CD4-positive, alpha-beta T cell treated with Interleukin-4 for 4 hours (primary cell): ENCODE measurements at places on chromosomes 6 and 20.

- DNase-seq: no peak
Observed at GRCh38 chr6:113713665-113714064, 143.5 kb upstream of the MARCKS start.

DNA sequence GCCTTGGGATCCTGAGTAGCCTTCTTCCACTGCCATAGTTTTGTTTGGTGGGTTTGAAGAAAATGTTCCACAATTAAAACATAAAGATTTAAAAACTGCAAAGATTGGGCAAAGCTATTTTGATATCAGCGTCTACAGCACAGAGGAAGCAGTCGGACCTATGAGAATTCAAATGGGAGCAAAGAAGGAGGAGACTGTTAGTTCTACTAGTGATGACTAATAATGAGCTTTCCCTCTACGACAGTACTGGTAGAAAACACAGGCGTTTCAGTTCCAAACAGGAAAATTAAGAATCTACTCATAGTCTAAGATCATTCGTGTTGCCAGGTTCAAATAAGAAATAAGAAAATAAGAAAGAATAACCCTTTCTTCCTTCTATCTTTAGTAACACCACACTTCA, 121.2 kb downstream of the INSM1 start:
- no peak for DNase-seq

- DNase-seq: peak; percentile 30
Observed at GRCh38 chr6:33683051-33683571, 28.4 kb downstream of the UQCC2 start.

DNA sequence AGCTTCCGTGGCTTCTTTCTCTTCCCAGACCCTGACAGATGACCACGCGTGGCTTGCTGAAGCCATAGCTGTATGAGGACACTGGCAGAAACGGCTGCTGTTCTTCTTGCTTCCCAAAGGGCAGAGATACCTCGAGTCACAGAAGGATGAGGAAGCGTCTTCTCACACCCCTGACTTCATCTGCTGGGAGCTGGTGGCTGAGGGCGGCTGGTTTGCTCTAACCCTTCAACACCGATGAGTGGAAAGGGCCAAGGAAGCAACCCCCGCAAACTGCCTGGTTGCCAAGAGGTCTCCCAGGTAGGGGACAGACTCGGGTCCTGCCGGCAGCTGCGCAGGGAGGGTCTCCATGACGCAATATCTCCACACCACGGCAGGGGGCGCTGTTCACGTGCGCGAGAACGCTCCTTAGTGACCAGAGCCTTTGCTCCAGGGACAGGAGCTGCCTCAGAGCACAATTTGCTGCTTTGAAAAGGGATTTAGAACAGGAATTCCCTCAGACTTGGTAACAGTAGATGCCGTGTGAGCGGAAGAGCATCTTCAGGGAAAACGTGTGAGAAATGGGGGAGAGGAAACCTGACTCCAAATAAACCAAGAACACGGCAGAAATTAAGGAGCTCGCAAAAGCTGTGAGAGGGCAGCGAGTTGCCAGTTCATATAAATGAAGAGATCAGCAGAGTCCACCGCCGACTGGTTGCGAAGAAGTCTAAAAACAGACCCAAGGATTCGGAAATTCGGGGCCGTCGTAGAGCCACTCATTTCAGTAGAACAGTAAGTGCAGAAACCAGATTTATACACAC, 80.2 kb downstream of the ERMARD start:
- peak; percentile 57 for DNase-seq

- no peak for DNase-seq
Observed at GRCh38 chr20:64137598-64138031, 26.6 kb upstream of the MYT1 start.

DNA sequence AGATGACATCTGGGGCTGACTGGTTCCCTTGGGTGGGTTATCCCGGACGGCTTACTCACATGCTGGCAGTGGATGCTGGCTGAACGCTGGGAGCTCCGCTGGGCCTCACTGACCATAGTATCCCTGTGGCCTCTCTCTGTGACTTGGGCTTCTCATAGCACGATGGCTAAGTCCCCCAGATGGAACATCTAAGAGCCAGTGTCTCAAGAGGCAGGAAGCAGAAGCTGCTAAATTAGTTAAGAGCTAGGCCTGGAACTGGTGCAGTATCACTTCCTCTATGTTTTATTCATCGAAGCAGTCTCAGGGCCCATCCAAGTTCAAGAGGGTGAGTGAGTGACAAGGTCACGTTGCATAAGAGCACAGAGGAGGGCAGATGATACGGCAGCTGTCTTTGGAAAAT, 116.5 kb upstream of the LAMP5 start:
- DNase-seq: no peak

GRCh38 chr6:112503091-112503596, 156.0 kb downstream of the RFPL4B start:
- DNase-seq: no peak

GRCh38 chr6:1593958-1594314, 15.8 kb upstream of the FOXC1 start:
- no peak for DNase-seq

DNA sequence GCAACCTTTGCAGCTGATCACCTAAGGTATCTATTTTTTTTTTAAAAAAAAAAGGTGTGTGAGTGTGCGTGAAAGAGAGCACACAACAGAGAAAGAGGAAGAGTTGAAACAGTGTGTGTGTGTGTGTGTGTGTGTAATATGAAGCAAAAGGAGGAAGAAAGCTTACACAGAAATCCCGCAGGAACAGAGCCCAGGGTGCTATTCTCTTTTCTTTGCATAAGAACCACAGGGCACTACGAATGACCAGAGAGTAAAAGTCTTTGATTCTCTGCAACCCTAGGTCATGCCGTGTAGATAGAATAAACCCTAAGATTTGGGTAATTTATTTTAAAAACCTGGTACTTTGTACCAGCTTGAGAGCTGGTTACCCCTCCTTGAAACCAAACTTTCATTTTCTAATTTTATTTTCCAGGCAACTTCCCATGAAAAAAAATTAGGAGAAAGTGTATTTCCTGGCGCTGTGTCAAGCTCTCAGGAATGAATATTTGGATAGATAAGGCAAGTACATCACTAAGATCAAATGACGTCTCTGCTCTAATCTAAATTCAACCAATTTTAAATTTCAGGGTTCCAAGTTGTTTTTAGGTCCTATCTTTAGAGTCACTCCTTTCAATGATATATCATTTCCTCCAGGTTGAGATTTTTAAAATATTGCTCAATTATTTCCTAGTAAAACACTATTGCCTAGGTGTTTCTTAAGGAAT, 47.9 kb upstream of the ID4 start:
- no peak for DNase-seq

DNA sequence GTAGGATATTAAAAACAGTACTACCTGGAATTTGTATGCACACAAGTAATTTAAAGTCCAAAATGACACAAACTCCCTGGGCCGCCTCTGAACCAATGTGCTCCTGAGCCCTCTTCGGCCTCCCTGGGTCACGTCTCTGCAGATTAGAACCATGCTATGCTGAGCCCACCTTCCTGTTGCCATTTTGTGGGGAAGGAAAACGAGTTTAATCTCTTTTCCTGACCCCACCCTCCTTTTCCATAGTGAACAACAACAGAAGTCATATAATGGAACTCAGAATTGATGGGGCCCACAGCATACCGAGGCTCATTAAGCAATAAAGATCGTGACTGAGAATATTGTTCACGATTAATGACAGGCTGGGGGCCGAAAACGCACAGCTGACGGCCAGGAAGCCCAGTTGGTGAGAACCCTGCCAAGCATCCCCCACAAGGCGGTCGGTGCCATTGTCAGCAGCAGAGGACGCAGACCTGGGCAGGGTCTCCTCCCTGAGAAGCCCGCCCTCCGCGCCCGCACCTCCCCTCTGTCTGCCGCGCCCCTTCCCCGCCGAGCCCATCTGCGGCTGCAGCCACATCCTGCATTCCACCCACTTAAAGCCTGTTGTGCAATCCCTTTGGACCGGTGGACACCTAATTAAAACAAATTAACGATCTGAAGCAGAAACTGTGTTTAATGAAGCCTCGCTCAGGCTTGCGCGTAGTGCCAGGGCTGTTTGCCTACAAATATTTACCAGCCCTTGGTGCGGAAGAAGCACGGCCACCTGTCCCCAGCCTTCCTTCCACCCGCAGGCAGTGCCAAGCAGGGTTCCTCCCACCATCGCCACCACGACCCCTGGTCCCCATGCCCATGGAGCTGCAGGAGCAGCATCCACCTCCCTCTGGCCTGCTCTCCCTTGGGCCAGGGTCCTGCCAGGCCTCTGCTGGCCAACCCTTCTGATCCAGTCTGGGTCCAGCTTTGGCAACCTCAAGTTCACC, 68.1 kb downstream of the DLL1 start:
- no peak for DNase-seq

DNA sequence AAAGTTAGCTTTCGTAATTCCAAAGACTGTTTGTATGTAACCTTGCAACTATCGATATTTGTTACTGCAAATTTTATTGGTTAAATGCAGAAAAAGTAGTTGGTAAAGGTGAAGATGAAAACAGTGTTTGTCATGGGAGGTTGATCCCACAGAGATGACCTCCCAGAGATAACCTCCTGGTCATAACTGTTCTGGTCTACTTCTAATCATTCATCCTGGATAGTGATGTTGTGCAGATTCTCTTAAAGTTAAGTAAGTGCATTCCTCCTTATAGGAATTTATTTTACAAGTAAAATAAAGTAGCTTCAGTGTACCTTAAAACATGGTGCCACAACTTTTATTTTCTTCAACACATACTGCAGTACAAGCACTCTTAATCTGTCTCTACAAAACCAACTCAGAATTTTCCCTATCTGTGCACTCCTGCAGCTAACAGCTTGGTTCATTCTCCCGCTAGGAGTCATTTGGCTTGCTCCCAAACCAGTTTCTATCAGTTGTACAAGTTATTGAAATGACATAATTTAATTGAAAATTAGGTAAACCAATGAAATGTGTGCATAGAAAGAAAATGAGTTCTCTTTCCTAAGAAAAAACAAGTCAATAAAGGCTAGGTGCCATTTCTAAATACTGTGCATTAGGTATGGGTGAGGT, 19.2 kb downstream of the METTL24 start:
- DNase-seq: no peak

- no peak for DNase-seq
Observed at GRCh38 chr6:64930681-64931080, 776.3 kb downstream of the EYS start.

DNA sequence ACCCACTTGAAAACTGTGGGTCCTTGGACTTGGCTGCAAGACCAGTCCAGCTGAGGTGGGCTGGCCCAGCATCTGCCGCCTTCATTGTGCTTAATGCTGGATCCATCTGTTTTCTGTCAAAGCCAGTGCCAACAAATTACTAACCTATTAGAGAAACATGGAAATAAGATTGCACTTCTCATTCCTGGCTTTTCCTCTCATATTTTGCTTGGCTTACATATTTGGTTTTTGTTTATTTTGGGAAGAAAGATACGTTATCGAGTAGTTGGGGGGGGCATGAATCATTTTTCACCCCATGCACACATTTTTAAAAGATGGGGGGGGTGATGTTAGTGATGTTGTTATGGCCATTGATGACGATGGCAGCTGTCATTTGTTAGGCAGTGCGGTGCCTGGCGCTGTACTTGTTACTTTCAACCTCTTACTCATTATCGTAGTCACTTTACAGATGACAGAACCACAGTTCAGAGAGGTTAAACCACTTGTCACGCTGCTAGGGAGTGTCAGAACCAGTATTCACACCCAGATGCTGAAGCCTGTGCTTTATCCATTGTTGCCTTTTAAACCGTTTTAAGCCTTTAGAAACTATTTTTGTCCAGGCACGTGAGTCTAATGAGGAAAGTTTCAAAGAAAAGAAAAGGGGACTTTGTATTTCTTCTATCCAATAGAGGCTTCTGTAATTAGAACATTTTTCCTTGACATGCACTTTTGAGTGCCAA, 180.0 kb downstream of the TMEM242 start:
- DNase-seq: peak; percentile 54

DNA sequence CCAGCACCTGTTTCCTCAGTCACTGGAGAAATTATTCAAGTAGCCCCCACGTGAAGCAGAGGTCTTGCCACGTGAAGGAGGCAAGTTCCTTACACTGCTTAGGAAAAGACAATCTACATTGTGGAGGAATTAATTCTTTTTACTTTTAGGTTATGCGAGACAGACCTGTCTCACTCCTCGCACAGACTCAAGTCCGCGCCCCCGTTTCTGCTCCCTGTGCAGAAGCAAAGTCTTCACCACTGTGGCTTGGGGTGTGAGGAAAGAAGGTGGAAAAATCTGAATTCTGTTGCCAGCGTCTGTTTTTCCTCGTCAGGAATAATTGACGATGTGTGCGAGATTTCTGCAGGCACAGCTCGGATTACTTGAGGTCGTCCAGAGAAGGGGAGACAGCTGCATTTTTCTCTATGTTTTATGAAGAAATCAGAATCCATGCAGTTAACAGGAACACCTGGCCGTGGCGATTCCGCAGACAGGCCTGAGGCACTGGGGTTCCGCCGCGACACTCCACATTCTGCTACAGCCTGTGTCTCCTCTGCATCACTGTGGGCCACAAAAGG, 185.1 kb downstream of the SMOC2 start:
- DNase-seq: no peak

GRCh38 chr6:20978151-20978614, 443.9 kb downstream of the CDKAL1 start:
- no peak for DNase-seq

DNA sequence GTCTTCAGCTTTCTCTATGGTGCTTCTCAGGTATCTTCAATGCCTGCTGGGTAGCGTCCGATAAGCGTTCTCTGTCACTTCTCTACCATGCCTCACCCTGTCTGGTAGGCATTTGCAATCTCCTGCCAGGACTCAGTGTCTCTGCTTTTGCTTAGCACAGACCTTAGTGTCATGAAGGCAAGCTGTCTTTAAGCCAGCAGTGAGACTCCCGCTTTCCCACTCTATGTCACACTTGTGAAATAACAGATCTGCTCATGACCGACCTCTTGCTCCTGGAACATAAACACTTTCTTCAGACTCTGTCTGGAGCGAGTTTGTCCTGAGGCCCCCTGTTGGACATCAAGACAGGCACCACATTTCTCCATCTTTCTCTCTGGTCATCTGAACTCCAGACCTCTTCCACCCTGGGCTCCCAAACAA, 17.0 kb downstream of the ADGRB3 start:
- no peak for DNase-seq

DNA sequence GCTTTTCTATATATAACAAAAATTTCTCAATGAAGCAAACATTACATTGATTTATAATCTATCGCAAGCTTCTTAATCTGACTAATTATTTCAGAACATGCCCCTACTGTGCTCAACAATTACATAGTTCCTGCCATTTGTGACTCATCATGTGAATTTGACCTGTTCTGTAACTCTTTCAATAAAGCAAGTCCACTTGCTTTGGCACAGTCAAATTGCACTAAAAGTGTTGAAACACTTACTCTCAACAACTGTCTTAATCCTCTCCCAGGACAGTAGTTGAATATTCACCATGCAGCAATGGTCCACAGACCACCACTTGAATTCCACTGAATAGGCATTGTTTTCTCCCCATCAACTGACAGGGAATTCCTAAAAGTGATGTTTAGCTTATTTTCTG, 67.7 kb upstream of the SPTLC3 start:
- DNase-seq: no peak

DNA sequence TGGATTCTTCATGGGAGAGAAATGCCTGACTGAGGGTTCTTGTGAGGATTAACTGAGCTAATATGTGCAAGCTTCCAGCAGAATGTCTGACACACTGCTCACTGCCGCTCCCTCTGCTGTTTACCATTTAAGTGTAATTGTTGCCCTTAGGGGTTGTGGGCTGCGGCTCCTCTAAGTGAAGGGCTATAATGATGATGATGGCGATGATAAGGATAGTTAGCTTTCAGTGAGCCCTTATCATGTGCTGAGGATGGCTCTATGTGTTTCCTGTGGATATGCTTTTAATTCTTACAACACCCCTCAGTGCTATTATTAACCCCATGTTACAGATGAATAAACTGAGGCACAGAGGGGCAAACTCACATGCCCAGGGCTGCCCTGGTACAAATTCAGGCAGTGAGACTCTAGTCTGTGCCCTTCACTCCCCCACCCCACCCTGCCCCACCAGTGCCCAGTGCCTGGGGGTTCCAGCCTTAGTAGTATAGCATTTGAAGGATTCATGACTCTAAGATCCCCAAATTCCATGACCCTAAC, 33.4 kb downstream of the TGM2 start:
- DNase-seq: no peak
